ENCODE measurements at places on chromosomes 13 and 19.

DNA sequence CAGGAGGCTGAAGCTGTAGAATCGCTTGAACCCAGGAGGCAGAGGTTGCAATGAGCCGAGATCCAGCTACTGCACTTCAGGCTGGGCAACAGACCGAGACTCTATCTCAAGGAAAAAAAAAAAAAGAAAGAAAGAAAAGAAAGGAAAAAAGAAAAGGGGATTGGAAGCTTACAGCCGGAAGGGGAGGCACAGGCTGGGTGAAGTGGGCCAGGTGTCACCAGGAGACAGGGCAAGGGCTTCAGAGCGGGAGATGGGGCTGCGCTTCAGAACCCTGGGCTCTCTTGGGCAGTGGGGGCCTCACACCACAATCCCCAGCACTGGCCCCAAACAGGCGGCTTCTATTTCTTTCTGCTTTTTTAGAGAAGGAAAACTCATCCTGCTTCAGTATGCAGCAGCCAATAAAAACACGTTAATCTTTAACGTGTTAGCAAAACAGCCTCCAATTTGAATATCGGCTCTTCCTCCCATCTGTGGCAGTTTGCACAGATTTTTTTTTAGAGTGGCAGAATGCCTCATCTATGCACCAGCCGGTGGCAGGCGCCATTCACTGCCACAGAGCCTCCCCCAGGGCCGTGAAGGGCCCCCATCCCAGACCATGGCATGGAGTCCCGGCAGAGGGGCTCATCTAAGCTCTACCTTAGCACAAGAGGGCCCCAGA is 46.6 kb upstream of the C19orf12 start:
- no peak for DNase-seq
- H3K4me1 ChIP-seq, result no peaks in the 10 kb centered on the region
- no peaks in the 10 kb centered on the region for H3K36me3 ChIP-seq

DNA sequence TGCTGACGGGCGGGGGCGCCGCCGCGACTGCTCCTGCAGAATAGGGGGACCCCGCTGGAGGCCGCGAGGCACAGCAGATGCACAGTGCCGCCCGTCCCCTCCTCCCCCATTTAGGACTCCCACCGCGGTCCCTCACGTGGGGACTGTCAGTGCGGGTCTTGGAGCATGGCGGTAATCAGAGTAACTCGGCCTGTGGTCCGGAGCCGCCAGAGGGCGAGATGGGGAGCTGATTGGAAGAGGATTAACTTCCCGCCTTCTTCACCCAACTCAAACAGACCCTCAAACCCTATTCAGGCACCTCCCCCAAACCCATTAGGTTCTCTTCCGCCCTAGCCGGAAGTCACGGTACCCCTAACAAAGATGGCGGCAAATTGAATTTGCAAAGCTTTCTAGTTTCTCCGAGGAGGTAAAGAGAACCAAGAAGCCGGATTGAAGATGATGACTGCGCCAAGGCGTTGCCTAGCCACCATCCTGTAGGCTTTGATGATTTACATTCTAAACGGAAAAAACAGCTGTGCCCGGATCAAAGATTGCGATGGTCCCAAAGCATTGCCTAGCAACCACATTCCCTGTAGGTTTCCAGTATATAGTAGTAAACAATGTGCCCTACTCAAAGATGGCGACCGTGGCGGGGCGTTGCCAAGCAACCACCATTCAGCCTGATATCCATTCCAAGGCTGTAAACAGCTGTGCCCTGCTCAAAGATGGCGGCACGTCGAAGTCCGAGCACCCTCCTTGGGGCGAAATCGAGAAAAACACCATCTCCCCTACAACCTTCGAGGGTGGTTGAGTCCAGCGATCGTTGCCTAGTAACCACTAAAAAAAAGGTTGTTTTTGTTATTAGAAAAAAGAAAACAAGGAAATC is at the start of gene FUZ:
TSS of gene FUZ (minus strand) at position 296 of the 865 bp plus-strand sequence. CDS start at position 110, 186 bp downstream.
- no peaks in the 10 kb centered on the region for H3K36me3 ChIP-seq
- H3K27me3 ChIP-seq, result no peaks in the 10 kb centered on the region
- H3K4me1 ChIP-seq, result peaks cover 5% of the 10 kb centered on the region
- H3K4me3 ChIP-seq, result peak within 1 kb of the TSS; percentile 89
- peak; percentile 96 for DNase-seq

DNA sequence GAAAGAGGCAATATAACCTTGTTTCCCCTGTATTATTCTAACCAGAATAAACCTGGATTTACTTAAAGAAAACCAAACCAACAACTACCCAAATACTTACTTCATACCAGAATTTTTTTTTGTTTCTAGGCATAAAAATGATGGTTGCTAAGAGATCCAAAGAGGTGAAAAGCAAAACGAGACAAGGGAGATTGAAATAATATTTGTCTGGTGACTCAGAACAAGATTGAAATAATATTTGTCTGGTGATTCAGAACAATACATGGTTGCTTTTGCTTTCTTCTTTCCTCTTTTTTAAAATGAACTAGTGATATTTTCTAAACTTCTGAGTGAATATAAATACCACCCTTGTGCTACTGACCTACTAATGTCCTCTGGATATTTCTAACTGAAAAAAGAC is 592.9 kb downstream of the KCTD12 start:
- no peak overlapping the region for H3K4me3 ChIP-seq
- DNase-seq, result no peak
- H3K4me1 ChIP-seq, result no peaks in the 10 kb centered on the region
- no peaks in the 10 kb centered on the region for H3K36me3 ChIP-seq

DNA sequence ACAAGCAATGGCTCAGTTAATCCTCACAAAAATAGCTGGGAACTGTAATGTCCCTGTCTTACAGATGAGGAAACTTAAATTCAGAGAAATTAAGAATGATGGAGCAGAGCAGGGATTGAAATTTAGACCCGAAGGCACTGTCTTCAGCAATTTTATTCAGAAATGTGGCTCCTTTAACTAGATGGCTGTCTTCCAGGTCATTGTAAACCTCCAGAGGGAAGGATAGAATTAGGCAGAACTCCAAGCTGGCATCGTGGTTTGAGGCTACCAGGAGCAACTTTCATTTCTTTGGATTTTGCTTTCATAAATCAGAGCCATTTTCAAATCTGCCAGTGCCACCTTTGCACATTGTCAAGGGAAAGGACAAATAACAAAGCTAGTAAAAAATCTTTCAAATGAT is 339.0 kb downstream of the DCT start:
- no peak overlapping the region for H3K4me3 ChIP-seq
- no peak for DNase-seq
- H3K27me3 ChIP-seq, result peaks cover 38% of the 10 kb centered on the region

DNA sequence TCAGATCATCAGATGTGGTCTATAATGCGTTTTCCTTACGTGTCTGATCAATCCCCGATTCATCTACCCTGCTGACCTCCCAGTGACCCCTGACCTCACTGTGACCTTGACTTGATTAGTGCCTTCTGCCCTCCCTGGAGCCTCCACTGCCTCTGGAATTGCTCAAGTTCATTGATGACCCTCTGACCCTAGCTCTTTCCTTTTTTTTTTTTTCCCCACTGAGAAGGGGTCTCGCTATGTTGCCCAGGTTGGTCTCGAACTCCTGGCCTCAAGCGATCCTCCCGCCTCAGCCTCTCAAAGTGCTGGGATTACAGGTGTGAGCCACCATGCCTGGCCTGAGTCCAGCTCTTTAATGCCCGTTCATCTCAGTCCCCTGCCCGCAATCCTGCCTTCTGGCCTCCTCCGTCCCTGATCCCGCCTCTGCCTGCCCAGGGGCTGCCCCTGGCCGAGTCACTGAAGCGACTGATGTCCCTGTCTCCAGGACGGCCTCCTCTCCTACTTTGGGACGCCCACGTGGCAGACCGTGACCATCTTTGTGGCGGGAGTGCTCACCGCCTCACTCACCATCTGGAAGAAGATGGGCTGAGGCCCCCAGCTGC is 4.0 kb upstream of the FTL start:
- H3K36me3 ChIP-seq, result peaks cover 14% of the 10 kb centered on the region
- H3K4me1 ChIP-seq, result peaks cover 6% of the 10 kb centered on the region
- no peak for DNase-seq

DNA sequence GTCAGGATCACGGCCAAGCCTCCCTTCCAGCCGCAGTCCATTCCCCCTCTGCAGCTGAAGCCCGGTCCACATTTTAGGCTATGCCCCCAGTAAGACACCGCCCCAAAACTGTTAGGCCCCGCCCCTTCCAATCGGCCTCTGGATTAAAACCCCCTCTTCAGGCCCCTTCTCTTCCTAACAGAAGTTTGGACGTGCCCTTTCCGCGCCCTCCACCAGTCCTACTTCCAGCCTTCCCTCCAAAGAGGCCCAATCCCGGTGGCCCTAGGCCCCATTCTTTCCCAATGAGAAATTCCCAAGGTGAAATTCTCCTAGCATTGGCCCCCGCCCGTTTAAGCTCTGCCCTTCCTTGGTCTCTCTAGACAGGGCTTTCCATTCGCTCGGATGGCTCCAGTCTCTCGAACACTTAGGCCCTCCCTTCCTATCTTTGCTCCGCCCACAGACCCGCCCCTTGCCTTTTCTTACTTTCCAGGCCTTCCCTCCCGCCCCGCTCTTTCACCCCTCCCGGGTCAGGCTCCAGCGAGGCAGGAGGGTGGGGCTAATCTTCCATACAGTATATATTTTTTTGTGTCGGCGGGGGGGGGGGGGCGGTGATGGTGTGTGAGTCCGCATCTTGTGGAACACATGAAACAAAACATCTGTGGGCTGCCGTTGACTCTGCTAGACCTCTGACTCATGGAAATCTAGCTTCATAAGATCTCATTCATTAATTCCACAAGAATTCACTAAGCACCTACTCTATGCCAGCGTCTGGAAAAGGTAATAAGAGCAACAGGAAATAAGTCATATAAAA is 13.6 kb downstream of the LTBP4 start:
- no peak overlapping the region for H3K27ac ChIP-seq
- no peak for DNase-seq
- H3K4me1 ChIP-seq, result peaks cover 6% of the 10 kb centered on the region
- H3K27me3 ChIP-seq, result peaks cover 3% of the 10 kb centered on the region
- H3K4me3 ChIP-seq, result peak overlapping the region; percentile 64

DNA sequence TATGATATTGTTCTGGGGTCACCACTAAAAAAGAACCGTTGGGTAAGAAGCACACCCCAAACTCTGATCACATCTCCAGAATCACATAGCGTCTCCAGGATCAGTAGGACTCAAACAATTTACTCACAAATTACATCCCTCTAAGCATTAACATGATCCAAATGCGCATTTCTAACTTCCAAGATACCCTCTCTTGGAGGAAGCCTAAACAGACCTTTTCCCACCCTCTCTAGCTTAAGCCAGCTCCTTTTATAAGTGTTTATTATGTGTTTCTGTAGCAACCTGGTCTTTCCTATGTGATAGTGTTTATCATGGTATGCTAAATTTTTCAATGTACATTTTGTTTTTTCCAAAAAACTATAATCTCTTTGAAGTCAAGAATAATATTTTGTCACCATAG is 1846.5 kb downstream of the OLFM4 start:
- no peak for DNase-seq
- H3K36me3 ChIP-seq, result no peaks in the 10 kb centered on the region
- no peak overlapping the region for H3K27ac ChIP-seq
- H3K4me1 ChIP-seq, result no peaks in the 10 kb centered on the region

DNA sequence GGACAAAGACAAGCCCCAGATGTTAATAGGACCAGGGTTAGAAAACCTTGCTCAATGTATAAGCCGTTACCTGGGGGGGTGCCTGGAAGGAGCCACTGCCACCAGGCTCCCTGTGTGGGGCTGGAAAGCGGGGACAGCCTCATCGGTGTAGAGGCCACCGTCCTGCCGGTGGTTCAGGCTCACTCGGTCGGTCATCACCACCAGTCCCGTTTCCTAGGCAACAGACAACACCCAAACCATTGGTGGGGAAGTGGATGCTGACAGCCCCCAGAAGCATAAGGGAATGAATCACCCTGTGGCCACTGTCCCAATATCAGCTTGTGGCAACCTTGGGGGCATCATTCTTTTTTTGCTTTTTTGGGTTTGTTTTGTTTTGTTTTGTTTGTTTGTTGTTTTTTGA is 55.8 kb downstream of the CPAMD8 start:
- H3K4me3 ChIP-seq, result no peak overlapping the region
- DNase-seq, result no peak
- H3K27ac ChIP-seq, result no peak overlapping the region

GRCh38 chr13:39777527-39778061 is 122.1 kb downstream of the COG6 start:
- H3K4me1 ChIP-seq, result no peaks in the 10 kb centered on the region
- H3K36me3 ChIP-seq, result no peaks in the 10 kb centered on the region
- no peak for DNase-seq
- no peaks in the 10 kb centered on the region for H3K27me3 ChIP-seq
- no peak overlapping the region for H3K27ac ChIP-seq

GRCh38 chr13:101624981-101625380 is 172.5 kb downstream of the ITGBL1 start:
- no peak overlapping the region for H3K4me3 ChIP-seq
- no peaks in the 10 kb centered on the region for H3K36me3 ChIP-seq
- no peak for DNase-seq
- no peaks in the 10 kb centered on the region for H3K27me3 ChIP-seq

DNA sequence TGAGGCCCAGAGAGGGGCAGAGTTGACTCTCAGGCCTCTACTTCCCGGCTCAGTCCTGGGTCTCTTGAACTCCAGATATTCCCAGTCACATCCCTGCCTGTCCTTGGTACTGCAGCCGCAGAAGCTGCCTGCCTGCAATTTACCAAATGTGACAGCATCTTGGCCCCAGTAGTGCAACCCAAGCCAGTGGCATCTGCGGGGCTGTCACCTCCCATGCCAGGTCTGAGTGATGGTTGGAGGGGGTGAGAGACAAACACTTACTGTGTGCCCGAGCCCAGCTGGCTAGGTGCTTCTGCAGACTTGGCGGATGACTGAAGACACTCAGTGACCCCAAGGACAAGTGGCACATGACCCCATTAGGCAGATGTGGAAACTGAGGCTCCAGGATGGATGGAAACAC is 18.4 kb downstream of the ZNRF4 start:
- H3K27me3 ChIP-seq, result no peaks in the 10 kb centered on the region
- no peak for DNase-seq
- no peak overlapping the region for H3K4me3 ChIP-seq
- no peak overlapping the region for H3K27ac ChIP-seq
- H3K36me3 ChIP-seq, result no peaks in the 10 kb centered on the region

- peaks cover 4% of the 10 kb centered on the region for H3K4me1 ChIP-seq
- H3K27ac ChIP-seq, result no peak overlapping the region
- H3K36me3 ChIP-seq, result no peaks in the 10 kb centered on the region
- H3K27me3 ChIP-seq, result no peaks in the 10 kb centered on the region
- DNase-seq, result no peak
- H3K4me3 ChIP-seq, result peak overlapping the region; percentile 45
Measured at GRCh38 chr19:55319785-55320184, 5.4 kb downstream of the TMEM150B start.

GRCh38 chr19:2645826-2646225 is 56.7 kb downstream of the GNG7 start:
- no peaks in the 10 kb centered on the region for H3K27me3 ChIP-seq
- DNase-seq, result no peak
- H3K36me3 ChIP-seq, result peaks cover 2% of the 10 kb centered on the region
- no peak overlapping the region for H3K4me3 ChIP-seq

GRCh38 chr19:2464389-2464788 is 7.6 kb upstream of the LMNB2 start:
- H3K4me3 ChIP-seq, result no peak overlapping the region
- H3K27ac ChIP-seq, result no peak overlapping the region
- H3K36me3 ChIP-seq, result no peaks in the 10 kb centered on the region
